ENCODE measurements at places on chromosomes 2 and 18.

GRCh38 chr2:182870227-182870626, 3.8 kb upstream of the FRZB start:
- peak; percentile 29 for DNase-seq

- DNase-seq, result no peak
These were observed 127.5 kb downstream of the PTGR3 start for GRCh38 chr18:75081486-75081885.

GRCh38 chr2:196635156-196635555, 4.4 kb upstream of the CCDC150 start:
- no peak for DNase-seq

- DNase-seq, result no peak
These were observed 151.7 kb upstream of the KLF7 start for GRCh38 chr2:207317378-207317984.

- DNase-seq, result no peak
These were observed 246.9 kb downstream of the MTX2 start for GRCh38 chr2:176516051-176516602.

GRCh38 chr2:120594856-120595685, 140.6 kb upstream of the GLI2 start:
- DNase-seq, result no peak

- DNase-seq, result no peak
These were observed 30.3 kb downstream of the COLEC11 start for GRCh38 chr2:3625186-3625585.

DNA sequence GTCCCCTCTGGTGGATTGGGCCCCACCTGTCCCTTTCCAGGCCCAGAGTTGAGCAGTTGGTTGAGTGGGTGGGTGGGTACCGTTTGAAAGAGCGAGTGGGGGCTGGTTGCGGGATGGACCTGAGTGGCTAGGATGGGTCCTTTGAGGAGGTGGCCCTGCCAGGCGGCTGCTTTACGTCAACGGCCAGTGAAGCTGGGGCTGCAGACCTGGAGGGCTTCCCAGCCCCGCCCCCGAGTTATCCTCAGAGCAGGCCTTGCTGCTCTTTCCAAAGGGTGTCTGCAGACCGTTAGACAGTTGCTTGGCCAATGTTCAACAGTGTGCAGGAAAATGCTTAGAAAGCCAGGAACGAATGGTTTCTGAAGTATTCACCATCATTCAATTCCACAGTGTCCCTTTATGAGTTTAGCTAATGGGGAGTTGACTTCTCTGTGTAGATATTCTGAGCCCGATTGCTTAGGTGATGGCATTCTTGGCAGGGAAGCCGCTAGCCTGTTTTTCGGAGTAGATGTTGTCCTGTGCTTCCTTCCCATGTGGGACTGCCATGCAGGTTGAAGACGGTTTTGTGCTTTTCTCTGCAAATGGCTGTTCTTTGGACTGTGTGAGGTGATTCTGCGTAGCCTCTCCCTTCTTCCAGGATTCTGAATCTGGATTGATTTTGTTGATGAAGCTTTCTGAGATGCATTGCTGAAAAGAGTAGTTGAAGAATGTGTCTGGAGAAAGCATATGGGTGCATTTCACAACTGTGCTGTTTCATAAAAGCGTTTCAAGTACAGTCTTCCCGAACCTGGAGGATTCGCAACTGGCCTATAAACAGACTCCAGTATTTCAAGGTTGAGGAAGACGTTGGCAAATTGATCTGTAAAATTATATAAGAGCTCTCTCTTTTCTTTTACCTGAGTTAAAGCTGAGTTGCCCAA, 45.8 kb downstream of the LDLRAD4 start:
- DNase-seq, result no peak

DNA sequence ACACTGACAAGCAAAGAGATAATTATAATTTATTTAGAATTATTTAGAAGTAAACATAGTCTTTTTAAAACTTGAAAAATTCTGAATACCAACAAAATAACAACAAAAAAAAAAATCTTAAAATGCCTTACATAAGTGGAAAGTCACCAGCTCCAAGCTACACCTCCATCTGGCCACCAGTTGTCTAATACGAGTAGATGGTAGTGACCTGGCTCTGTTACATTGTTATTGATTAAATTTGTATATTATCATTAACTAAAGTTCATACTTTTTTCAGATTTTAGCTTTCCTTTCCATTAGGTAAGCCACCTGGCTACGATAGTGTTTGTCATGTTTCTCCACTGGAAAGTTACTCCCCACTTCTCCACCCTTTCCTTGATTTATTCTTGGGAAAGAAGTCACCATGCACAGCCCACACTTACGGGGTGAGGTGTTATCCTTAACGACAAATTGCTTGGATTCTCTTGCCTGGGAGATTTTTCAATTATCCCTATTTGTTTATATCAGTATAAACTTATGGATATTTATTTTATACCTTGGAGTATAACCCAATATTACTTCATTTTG, 464.5 kb upstream of the CHAC2 start:
- no peak for DNase-seq

DNA sequence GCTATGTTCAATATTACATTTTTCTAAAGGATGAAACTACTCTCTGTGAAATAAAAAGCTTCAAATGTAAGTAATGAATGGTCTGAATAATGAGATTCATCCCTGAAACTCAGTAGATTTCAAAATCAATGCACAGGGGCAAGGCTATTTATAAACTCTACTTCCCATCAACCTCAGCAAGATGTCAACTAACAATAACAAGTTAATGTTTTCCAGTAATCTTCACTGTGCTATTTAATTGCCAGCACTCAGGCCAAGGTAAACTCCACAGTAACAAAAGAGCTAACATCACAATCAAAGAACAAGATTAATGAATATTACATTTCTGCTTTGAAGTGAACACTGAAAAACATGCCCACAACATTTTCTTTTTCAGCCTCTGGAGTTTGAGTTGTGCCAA, 144.3 kb upstream of the ZFP36L2 start:
- no peak for DNase-seq

DNA sequence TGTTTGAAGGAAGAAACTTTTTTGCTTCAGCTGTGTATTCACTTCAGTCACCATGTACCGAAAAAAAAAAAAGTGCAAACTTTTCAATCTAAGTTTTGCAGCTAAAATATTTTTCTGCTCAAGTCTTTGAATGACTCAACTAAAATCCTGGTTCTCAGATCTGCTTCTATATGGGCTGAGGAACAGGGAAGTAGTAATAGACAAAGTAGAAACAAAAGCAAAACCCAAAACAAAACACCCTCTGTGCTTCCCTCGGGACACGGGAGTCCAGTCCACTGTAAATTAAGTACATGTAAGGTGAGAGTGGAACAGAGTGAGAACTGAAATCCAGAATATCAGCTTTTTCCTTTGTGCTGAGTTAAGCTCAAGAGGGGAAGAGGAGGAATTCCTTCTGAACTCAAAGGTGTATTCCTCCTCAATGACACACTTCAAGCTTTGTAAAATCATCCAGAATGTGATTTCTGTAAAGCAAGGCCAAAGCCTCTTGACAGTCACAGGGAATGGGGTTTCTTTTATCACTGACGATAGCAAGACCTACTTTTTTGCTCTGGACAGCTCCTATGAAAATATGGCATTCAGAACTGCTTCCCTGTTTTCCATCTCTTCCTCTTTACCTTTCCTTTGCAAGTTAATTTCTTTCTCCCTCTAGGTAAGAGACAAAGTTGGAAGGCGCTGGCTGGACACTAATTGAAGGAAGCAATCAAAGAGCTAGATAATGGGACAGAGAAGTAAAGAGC, 433.5 kb upstream of the MMADHC start:
- DNase-seq, result no peak
